ENCODE measurements at places on chromosomes 5 and 9. TPM values are rescaled to one million over a fixed set of nuclear protein-coding genes. Genes with fewer than 3 reads are reported as not detected.

PLAC8L1 gene
- total RNA-seq, result not detected

ANKDD1B gene
- total RNA-seq, result 0.69 TPM

DMRT3 gene
- total RNA-seq, result not detected

FBP1 gene
- total RNA-seq, result not detected

ZNF354B gene
- total RNA-seq, result 6.7 TPM

AGXT2 gene
- total RNA-seq, result not detected

DNA sequence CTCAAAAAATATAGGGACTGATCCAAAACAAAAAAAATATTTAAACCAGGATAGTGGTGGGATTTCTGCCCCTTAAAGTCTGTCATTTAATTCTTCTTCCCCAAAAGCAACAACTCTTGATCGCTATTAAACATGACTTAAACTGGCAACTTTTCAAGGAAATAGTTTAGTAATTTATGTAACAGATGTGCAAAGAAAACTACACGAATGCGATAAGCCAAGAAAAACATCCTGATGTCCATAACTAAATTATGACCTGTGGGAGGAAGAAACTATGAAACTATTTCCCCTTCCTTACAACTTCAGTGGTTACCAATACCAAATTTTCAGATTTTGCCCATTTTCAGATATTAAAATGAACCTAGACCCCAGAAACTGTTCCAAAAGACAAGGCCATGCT, 31.5 kb downstream of the CLINT1 start:
- DNase-seq, result no peak

DNA sequence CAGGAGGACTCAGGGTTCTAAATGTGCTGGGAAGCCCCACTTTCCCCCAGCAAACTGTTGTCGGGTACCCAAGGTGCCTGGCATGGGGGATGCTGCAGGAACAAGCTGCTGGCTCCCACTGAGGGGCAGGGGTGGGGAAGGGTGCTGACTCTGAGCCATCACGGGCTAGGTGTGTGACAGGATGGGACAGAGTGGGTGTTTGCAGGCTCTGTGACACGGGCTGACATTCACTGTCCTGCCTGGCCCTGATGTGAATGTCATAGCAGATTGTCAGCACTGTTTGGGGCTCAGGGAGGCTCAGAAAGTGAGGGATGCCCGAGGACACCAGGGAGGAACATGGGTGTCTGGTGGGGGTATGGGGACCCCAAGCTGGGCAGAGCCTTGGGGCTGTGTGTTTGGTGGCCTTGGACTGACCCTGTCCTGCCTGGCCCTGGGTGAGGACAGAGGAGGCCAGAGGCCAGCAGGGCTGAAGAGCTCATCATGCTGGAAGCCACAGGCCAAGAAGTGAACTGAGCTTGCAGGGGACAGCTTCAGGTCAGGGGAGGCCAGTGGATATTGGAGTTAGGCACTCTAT, 20.6 kb downstream of the WNK2 start:
- DNase-seq, result no peak

GRCh38 chr9:127574072-127574993, 37.7 kb upstream of the STXBP1 start:
- peak; percentile 50 for DNase-seq

GRCh38 chr5:162026803-162027202, 40.8 kb upstream of the GABRG2 start:
- DNase-seq, result no peak

- no peak for DNase-seq
Observed at GRCh38 chr9:34387239-34387638, 10.5 kb upstream of the MYORG start.

DNA sequence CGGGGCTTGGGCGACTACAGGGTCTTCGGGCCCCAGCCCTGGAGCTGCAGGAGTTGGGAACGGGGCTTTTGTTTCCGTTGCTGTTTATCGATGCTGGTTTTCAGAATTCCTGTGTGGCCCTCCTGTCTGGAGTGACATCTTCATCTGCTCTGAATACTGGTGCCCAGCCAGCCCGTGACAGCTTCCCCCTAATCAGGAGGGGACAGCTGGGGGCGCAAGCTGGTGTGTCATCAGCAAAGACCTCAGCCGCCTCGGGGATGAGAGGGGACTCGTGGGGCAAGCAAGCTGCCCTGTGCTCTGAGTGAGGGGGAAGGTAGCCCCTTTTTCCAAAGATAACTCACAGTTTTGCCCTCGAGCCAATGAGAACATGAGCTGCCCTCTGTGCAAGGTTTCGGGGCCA, 110.7 kb downstream of the RXRA start:
- no peak for DNase-seq

- no peak for DNase-seq
Observed at GRCh38 chr5:78544561-78545201, 103.9 kb downstream of the LHFPL2 start.

SLC12A7 gene
- 11.6 TPM for total RNA-seq

PCDHGC4 gene
- 0.11 TPM for total RNA-seq

DNA sequence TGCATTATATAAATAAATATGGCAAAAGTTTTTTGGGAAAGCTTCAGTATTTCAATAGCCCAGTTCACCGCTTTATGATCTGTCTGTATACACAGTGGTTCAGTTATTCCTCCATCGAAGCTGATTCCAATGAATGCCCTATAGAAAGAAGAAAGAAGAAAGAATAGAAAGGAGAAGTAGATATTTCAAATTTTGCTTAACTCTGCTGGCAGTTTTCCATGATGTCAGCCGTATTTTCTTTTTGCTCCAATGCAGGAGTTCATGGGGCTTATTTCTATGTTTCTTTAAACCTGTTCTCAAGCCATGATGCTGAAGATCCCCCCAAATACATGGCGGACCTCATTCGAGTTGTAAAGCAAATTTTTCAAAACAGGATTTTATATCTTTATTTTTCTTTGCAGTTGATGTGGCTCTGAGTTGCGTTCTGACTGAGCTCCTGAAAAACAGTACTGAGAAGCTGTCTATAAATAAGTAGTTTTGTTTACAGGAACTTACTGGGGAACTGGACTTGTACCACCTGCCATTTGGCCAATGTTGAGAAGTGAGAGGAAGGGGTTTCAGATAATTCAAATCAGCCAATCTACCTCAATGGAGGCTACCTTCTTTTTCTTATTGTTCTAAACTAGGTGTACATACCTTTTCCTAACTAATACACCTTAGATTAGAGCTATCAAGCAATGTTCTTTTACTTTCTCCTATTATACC, 418.5 kb upstream of the MEF2C start:
- DNase-seq, result no peak

DNA sequence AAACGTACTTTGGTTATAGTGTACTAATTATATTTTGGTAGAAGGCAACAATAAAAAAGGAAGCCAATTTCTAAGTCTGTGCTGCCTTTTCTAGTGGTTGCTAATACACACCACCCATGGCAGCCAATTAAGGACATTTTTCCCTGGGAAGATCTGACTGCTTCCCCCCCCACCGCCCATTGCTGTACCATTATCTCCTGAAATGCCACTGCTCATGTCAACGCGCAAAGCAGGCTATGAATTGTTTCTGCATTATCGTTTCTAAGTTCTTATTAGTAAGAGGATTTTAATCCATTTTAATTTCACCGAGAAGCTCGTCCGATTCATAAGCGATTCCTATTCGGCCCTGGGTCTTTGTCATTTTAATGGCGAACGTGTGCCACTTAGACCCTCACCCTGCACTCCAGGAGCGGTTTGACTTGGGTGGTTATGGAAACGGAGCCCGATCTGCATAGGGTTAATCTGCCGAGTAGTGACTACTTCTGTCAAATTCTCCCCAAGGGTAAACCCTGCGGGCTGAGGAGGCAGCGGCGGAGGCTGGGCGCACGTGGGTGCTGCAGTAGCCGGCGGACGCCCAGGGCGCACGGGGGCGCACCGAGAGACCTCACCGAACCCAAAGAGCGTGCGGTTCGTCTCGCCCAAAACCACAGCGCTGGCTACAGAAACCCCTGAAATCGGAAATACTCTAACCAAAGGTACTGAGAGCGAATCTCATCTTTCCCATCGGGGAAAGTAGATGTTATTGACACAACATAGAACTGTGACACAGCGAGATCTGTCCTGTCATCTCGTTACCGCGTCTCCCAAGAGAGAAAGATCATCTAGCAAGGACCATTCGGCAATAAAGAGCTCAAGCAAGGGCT, 55.8 kb upstream of the SHC3 start:
- no peak for DNase-seq

DNA sequence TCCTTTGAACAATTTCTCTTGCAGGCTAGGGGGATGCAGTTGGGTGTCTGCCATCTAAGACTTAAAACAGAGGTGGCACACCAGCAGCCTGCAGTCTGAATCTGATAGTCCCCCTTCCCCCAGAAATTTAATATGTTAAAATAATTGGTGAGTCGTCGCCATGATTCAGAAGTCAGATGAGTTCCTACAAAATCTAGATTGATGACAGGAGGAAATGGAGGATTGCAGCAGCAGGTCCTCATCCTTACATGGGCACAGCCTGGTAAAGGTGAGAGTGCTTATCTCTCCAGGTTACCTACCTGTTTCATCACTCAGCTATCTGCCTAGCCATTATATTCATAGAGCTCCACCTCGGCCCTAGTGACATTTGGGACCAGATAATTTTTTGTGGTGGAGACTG, 112.3 kb downstream of the PCSK1 start:
- DNase-seq, result no peak

DNA sequence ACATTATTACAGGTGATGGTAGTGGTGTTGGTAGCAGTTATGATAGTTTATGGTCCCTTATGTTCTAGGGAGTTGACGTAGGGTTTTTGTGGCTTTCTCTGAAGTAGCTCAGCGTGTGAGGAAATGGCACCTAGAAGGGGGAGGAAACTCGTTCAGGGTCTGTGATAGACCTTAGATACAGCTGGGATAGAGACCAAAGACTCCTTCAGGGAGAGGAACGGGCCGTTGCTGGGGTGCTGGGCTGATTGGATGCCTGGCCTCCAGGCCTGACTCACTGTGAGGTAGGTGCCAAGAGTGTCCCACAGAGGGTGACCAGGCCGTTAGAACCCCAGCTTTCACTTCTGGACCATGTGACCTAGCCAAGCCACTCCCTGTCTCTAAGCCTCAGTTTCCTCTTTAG, 96.6 kb downstream of the DAB2IP start:
- no peak for DNase-seq

GRCh38 chr5:55864606-55865541, 13.7 kb downstream of the IL31RA start:
- no peak for DNase-seq

CENPH gene
- total RNA-seq, result 25.2 TPM

DNA sequence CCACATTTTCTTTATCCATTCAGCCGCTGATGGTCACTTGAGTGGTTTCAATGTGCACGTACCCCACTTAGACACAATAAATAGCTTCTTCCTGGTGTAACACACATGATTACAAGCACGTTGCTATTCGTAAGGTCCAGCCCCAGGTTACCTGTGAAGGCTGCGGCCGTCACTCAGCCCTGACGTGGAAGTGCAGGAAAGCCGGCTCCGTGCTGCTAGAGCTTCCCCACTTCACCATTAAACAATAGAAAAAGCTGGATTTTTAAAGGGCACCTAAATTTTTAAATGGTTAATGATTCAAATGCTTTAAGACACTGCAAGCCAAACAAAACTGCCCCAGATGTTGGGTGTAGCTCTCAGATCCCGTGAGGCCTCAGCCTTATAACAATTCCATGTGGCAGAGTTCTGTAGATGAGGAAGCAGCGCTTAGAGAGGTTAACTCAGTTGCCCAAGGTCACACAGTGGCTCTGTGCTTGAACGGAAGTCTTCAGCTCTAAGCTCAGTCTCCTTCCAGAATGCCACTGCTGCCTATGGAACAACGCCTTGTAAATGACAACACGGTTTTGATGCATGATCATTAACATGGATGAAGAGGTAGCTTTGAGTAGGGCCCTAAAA, 125.7 kb downstream of the COL23A1 start:
- DNase-seq, result no peak

PDE6A gene
- total RNA-seq, result 0.08 TPM

- DNase-seq, result no peak
Observed at GRCh38 chr9:120693700-120694008, 20.6 kb downstream of the MEGF9 start.

DNA sequence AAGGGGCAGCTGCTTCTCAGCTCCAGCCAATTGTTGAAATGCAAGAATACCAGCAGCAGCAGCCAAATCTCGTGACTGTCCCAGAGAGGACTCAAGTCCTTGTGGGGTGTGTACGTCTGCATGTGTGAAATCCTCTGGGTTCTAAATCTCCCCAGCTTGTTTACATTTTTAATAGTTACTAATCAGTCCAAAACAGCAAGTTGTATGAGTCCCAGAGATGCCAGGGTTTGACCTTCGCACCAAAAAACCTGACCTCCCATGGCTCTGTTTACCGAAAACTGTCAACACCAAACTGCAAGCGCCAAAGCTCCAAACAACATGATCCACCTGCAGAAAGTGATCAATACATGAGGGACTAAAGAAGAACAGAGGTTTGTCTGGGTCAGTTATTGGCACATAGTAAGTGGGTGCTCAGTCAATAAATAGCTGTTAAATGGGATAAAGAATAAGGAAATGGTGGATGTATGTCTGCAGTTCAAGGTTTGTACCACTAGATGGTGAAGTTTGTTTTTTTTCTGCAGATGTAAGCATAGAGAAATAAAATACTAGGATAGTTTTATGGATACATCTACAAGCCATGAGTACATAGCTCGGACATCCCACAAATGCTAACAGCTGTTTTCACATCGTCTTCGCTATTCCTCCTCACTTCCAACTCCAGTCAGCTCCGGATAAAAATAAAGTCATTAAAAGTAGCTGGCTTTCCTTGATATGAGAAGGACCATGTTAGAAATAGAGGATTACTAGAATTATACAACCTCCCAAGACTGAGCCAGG, 85.3 kb upstream of the ADRB2 start:
- peak; percentile 62 for DNase-seq

DNA sequence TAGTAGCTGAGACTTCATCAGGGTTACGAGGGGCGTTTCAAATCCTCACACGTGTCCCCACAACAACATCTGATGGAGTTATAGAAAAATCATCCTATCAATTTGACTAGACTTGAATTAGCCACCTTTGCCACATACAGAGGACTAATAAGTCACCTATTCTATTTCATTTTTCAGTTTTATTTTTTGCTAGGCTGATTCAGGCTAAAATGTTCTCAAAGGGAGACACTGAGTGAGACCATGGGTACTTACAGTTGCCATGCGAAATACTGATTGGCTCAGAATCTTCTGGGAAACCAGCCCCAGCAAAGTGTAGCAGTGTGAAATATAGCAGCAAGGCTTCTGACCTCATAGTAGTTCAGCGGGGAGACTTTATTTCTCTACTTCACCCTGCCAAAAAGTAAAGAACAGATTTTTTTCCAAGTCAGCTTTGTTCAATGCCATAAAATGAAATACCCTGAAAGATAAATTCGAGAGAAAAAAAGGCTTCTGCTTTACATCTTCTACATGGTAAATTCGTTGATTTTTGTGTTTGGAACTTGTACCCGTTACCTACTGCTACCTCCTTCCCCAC, 69.9 kb downstream of the SEMA6A start:
- no peak for DNase-seq
